ENCODE measurements at places on chromosomes 2 and 18. TPM values are rescaled to one million over a fixed set of nuclear protein-coding genes. Genes with fewer than 3 reads are reported as not detected.

LRATD1 gene
- total RNA-seq = not detected

DNA sequence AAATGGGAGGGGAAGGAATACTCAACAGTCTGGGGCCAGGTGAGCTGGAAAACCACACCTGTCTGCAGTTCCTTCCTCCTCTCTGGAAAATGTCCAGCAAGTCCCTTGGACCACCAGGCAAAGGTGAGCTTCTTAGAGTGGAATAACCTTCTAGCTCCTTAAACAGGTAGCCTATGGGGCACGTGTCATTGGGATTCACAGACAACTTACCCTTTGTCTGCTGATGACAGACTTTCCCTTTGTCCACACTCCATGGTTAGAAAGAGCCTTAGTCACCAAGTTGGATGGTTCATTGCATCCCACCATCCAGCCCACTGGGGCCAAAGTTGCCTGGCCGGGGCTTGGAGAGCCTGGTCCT lies 98.0 kb upstream of the ITGA6 start:
- DNase-seq = no peak

GRCh38 chr2:36550006-36550405 lies 48.0 kb downstream of the FEZ2 start:
- no peak for DNase-seq

- no peak for DNase-seq
Measured at GRCh38 chr2:183522489-183523266, 398.4 kb downstream of the NUP35 start.

PTPRN gene
- not detected for total RNA-seq

DNA sequence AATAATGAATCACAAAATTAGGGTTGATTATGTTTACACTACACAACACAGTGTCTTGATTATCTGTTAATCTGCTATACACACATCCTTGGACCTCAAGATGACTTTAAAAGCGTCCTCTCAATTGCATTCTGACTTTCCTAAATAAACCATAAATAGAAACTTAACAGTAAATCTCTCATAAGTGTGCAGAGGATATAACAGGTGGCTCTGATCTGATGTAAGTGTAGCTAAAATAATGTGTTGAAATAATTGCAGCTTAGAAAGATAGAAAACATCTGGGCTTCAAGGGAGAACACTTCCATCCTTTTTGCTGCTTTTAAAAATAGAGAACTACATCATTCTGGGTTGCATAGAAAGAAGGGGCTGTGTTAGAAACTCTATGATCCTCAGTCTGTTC lies 78.4 kb upstream of the EFEMP1 start:
- DNase-seq = no peak

GRCh38 chr18:69328086-69328485 lies 72.6 kb upstream of the DOK6 start:
- no peak for DNase-seq

DNA sequence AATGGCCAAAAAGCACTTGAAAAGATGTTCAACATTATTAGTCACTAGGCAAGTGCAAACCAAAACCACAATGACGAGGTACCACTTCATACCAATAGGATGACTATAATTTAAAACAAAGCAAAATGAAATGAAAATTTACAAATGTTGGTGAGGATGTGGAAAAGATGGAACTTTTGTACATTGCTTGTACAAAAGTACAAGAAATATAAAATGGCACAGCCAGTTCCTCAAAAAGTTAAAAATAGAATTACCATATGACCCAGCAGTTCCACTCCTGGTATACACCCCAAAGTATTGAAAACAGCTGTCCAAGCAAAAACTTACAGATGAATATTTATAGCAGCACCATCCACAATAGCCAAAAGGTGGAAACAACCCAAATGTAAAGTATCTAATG lies 107.8 kb upstream of the XPO1 start:
- no peak for DNase-seq

DNA sequence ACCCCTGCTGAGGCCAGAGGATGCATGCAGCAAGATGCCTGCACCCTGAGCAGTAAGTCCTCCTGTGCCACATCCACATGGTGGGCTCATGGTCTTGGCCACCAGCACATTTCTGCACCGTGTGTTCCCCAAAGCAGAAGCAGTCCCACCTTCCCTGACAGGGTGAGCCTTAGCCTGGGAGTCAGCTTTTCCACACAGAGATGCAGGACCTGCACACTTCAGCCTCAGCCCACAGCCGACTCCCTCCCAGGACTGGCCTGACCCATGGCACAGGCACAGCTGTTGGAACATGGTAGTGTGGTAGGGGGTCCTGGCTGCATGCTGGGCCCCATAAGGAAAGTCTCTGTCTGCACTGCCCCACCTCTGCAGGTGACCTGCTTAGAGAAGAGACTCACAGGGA lies 5.0 kb downstream of the SNED1 start:
- no peak for DNase-seq

MOB1A gene
- total RNA-seq = 159 TPM

GNLY gene
- total RNA-seq = 45.1 TPM

EMX1 gene
- total RNA-seq = not detected

SCYGR4 gene
- total RNA-seq = not detected

DNA sequence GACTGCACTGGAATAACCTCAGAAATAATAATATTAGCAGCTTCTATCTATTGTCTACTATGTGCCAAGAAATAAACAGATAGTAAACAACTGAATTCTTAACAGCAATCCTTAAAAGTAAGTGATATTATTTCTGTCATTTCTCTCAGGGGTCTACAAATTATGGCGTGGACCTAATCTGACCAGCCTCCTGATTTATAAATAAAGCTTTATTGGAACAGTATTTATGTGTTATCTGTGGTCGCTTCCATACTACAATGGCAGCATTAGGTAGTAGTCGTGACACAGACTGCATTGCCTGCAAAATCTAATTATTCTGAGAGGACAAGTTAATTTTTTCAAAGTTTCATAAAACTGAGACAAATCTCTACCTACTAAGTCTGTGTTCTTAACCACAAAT lies 49.0 kb downstream of the SLC16A14 start:
- DNase-seq = no peak

AFF3 gene
- total RNA-seq = 15.7 TPM

PSMA8 gene
- 0.27 TPM for total RNA-seq

- no peak for DNase-seq
Measured at GRCh38 chr2:167289651-167290410, 401.6 kb downstream of the XIRP2 start.

GRCh38 chr18:32040936-32041335 lies 22.3 kb downstream of the RNF125 start:
- peak; percentile 81 for DNase-seq

- DNase-seq = no peak
Measured at GRCh38 chr2:55089726-55090125, 39.5 kb upstream of the RTN4 start.

DNA sequence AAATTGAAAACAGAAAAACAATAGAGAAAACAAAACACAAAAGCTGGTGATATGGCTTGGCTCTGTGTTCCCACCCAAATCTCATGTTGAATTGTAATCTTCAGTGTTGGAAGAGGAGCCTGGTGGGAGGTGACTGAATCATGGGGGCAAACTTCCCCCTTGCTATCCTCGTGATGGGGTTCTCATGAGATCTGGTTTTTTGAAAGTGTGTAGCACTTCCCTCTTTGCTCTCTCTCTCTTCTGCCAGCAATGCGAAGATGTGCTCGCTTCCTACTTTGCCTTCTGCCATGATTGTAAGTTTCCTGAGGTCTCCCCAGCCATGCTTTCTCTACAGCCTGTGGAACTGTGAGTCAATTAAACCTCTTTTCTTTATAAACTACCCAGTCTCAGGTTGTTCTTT lies 112.3 kb upstream of the UXS1 start:
- DNase-seq = no peak

CYS1 gene
- total RNA-seq = not detected

DNA sequence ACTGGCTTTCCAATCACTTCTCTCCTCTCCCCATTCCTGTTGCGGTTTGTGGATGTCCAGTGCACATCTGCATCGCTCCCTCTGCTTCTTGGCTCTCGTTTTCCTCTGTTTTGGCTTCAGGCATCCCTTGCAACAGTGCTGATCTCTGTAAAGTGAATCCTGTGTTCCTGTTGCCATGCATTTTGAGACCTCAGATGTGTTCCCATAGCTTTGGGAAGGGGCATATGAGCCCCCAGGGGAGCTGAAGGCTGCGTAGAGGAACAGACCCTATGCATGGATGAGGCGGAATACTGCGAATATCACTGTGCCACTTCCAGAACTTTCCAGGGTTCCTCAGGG lies 168.4 kb upstream of the HAAO start:
- DNase-seq = no peak

HNRNPLL gene
- total RNA-seq = 46.5 TPM

DNA sequence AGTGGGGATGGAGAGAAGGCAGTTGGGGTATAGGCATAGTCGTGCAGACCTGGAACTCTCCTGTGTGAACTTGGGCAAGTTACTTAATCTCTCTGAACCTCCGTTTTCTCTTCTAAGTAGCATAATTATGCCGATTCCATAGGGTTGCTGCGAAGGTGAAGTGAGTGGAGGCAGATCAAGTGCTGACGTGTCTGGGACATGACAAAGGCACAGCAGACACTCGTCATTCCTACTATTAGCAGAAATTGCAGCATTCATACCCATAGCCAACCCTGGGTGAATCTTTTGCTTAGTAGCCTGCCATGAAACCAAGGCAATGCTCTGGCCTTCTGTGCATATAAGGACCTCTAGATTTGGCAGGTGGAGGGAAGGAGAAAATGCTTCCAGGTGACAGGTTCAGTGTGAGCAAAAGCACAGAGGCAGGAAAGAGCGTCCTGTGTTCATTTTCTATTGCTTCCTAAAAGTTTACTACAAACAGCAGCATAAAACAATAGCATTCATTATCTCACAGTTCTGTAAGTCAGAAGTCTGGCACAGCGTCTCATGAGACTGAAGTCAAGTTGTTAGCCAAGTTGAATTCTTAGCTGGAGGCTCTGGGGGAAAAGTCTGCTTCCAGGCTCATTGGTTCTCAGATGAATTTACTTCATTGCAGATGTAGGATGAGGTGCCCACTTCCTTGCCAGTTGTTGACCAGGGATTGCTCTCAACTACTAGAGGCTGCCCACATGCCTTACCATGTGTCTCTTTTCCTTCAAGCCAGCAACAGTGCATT lies 77.8 kb downstream of the CTIF start:
- no peak for DNase-seq
